Stimulated activated CD4-positive, alpha-beta T cell treated with anti-CD3 and anti-CD28 coated beads, Interleukin-1b, Interleukin-23, amount 100 ng/mL, for 1 hour (primary cell): ENCODE measurements at places on chromosomes 5 and 9.
A peak's percentile ranks its signal among the peaks of the same experiment; 100 is the strongest.

DNA sequence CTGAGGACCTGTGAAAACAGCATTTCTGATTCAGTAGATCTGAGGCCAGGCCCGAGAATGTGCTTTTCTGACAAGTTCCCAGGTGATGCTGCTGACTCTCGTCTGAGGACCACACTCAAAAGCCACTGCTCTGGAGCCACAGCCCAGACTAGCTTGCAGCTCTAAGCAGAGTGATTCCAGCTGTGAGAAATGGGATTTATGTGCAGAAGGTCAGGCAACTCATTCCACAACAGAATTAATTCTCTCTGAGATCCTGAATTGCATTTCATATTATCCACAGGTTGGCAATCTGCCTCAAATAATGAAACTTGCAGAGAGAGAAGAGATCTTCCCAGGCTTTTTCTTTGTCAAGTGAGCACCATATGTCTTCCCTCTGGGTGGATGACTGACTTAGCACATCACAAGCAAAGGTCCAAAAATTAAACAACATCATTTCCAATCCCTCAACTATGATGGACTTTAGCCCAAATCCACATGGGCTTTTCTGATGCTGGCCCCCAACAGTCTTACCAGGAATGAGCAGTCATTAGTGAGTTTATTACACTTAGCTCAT is 140.2 kb downstream of the ALDH1A1 start:
- no peak for DNase-seq

GRCh38 chr9:137226338-137227053 is 806 bp upstream of the RNF224 start:
- no peak for DNase-seq

DNA sequence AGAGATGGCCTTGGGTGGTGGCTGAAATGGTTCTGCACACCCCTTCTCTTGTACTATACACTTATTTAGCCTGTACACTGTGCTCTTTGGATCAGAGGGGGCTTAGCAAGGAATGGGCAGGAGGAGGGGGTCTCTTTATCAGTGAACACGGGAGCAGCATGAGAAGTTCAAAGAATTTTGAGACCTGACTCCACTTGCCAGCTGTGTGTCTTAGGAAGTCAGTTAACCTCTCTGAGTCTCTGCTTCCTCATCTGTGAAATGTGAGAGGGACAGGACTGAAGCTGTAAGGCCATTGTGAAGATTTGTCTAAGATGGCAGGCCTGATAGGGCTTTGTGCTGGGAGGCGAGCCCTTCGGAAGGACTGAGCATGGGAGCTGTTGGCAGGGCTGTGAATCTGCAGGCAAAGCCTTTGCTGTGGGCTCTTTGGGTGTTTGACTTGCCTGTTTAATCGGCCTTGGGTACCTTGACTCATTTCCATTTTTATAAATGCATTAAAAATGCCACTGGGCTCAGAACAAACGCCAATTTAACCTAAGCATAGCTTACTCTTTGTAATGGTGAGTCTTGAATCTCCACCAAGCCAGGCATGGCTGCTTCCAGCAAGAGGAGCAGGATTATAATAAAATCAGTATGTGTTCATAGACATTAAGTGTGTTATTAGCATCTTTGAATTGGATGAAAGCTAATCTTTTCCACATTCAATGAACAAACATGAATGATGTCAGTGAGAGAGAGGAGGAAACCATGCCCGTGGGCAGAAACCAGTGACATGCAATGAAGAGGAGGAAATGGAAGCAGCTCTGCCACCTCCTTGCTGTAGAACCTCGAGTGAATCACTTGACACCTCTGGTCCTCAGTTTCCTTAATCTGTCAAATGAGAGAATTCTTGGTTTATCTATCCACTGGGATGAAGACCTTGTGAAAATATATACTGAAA is 89.4 kb downstream of the MACROH2A1 start:
- DNase-seq: no peak

GRCh38 chr9:74770508-74771261 is 117.0 kb downstream of the TRPM6 start:
- peak; percentile 11 for DNase-seq

- no peak for DNase-seq
Observed at GRCh38 chr5:72518001-72518683, 10.9 kb upstream of the ZNF366 start.

DNA sequence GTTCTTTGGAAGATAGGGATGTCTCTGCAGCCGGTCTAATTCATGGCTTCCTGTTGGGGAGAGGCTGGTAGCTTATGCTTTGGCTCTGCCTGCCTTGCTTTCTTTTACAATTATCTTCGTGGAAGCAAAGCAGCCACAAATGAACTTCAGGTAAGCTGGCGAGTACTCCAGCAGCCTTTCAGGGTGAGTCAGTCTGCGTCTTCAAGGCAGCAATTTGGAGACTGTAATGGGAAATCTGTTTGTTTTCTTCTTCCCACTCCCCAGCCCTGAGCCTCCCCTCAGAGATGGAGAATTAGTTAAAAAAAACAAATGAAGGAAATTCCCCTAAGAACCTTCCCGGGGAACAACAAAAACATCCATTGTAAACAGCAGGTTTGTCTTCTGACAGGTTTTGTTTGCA is 100.1 kb downstream of the PSAT1 start:
- no peak for DNase-seq

GRCh38 chr5:98909363-98909762 is 19.4 kb downstream of the CHD1 start:
- no peak for DNase-seq

- DNase-seq: no peak
Observed at GRCh38 chr5:66144834-66145390, 812 bp downstream of the SREK1 start.

- DNase-seq: no peak
Observed at GRCh38 chr5:37918424-37918823, 78.6 kb upstream of the GDNF start.

DNA sequence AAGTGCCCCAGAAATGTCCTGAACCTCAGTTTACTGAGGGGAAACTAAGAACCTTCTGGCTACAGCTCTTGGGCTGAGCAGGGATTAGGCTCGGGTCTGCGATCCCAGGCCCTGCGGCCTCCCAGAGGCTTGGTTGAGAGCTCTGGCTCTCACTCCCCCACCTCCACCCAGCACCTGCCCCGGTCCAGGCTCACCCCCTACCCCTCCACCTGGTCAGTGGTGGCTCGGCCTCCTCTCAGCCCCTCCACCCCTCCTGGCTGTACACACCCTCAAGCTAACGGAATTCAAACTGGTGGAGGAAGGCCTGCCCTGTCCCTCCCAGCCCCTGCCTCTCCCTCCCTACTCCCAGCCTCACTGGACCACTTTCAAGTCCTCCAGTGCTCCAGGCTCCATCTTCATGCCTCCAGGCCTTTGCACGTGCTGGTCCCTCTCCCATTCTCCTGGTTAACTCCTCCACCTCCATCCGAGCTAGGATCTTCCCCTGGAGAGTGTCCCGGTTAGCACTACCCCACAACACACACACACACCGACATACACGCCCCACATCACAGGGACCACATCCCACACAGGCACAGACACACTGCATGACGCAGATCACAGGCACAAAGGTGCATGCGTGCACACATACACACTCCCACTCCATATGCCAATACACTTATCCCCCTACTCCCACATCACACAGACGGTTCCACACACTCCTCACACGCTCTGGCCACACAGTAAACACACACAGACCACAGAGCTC is 130.9 kb downstream of the C9orf50 start:
- no peak for DNase-seq

- no peak for DNase-seq
Observed at GRCh38 chr5:161306351-161306995, 240.1 kb downstream of the GABRB2 start.

GRCh38 chr9:2317591-2317990 is 302.4 kb downstream of the SMARCA2 start:
- no peak for DNase-seq

DNA sequence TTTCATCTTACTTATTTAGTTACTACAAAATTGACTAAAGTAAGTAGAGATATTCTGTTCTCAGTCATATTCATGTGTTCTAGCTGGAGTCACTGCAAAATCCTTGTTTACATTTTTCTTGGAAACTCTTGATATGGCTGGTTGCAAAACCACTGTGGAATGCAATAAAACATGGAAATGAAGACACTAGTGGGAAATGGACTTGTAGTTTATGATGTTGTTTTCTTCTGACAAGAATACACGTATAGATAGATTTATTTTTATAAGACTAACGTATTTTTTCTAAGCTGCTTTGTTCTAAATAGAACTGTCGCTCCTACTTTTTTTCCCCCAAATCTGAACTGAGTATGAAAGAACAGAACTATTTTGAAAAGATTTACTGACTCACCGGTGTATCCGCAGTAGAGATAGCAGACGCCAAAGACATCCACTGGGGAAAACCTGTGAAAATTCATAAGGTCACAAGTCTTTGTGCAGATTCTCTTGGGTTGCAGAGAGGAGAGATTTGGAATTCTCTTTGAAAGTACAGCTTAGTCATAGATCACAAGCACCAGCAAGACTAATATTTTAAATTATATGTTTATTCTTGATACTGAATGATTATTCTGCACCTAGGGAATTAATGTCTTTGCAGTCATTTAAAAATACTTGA is 119.6 kb upstream of the TAF11L2 start:
- no peak for DNase-seq

GRCh38 chr5:14332038-14332631 is 189.0 kb downstream of the TRIO start:
- DNase-seq: no peak

GRCh38 chr9:72464857-72465592 is 56.4 kb upstream of the TMC1 start:
- no peak for DNase-seq

GRCh38 chr5:135974021-135974600 is 19.3 kb upstream of the LECT2 start:
- DNase-seq: no peak

GRCh38 chr9:21615018-21615417 is 132.9 kb upstream of the IFNE start:
- no peak for DNase-seq

DNA sequence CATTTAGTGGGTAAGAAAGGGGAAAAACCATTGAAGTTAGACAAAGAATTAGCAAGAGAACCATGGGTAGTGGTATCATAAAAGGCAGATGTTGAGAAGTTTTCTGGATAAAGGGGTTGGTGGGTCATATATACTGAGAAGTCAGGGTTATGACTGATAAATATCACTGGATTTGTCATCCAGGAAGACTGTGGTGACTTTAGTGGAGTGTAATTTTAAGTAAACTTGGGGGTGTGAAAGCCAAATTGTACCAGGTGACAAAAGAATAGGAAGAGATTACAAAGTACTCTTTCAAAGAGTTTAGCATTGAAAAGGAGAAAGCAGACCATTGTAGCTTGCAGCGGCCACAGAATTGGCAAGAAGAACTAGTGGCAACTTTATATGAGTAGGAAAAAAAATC is 315.2 kb upstream of the DMAC1 start:
- DNase-seq: no peak

DNA sequence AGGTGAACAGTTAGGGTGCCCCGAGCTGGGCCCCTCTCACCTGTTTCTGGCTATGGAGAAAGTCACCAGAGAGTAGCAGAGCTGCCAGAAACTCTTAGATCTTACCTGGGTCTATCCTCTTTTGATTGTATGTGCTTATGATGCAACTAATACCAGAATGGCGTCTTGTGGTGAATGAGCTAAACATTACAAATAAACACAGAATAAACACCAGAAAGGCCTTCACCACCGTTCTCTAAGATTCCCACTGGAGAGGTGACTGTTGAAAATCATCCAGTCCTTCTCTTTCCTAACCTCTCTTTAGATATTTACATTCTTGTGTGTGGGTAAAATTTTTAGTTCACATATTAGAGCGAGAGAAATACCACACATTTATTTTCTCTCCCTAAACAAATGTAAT is 241.7 kb upstream of the GAS1 start:
- DNase-seq: no peak

DNA sequence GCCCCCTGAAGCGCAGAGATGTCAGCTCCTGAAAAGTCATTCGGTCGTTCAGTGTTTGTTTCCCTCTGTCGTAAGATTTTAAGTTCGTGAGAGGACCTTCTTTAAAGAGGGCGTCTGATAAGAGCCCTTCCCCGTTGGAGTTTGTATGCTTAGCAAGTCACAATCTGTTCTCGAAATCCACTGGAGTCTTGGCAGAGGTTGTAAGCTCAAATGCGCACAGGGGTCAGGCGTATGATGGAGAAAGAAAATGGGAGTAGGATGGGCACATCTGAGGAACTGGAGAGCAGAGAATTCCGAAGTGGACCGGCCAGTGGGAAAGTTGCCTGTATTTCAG is 710 bp downstream of the HSD17B4 start:
- DNase-seq: no peak

DNA sequence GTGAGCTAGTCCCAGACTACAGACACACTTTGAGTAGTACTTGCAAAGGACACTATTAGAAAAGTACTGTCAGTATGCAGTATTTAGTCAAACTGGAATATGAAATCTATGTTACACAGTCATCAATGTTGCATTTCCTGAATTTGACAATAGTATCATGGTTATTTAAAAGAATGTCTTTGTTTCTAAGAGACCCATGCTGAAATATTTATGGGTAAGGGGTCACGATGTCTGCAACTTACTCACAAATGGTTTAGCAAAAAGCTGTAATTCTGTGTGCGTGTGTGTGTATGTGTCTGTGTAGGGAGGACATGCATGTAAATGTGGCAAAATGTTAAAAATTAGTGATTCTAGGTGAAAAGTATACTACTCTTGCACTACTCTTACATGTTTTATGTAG is 105.6 kb downstream of the GOLPH3 start:
- DNase-seq: no peak

DNA sequence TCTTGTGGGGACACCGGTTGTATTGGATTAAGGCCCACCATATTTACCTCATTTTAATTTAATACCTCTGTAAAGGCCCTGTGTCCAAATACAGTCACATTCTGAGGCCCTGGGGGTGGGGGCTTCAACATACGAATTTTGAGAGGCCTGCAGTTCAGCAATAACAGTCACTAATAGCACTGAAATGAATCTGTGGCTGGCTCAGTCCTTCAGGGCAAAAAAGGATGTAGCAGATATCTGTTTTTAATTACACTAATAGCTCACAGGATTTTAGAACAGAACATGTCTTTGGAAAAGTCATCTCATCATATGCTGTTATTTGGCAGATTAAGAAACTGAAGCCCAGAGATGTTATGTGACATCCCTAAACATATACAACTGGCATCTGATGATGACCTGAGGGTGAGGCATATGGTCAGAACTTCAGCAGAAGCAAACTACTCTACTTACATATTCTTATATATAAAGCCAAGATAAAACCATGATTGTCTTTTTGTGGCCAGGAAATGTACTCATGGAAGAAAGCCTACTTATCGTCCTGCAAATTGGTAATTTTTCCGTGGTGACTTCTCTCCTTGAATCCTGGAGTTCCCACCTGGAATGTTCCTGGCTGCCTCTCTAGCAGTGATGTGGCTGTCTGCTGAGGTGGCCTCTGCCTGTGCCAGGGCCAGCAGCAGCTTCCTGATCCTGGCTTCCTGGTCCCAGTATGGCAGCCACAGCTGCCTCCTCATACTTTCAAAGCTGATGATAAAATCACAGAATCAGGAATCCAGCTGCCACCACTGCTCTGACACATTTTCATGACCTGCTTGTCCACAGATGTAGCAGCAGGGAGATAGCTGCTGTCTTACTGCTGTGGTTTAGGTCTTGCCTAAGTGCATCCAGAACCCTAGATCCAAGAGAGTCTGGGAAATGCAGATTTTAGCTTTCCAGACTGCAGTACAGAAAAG is 72.1 kb upstream of the ANKRD55 start:
- no peak for DNase-seq

- peak; percentile 27 for DNase-seq
Observed at GRCh38 chr9:72365525-72366256, 683 bp upstream of the ZFAND5 start.

GRCh38 chr9:120513825-120514396 is 66.1 kb downstream of the CDK5RAP2 start:
- no peak for DNase-seq

- no peak for DNase-seq
Observed at GRCh38 chr5:77396017-77396416, 96.1 kb downstream of the WDR41 start.

GRCh38 chr5:147575598-147575997 is 65.7 kb upstream of the DPYSL3 start:
- DNase-seq: no peak
